ENCODE measurements at places on chromosomes 2 and 18.

DNA sequence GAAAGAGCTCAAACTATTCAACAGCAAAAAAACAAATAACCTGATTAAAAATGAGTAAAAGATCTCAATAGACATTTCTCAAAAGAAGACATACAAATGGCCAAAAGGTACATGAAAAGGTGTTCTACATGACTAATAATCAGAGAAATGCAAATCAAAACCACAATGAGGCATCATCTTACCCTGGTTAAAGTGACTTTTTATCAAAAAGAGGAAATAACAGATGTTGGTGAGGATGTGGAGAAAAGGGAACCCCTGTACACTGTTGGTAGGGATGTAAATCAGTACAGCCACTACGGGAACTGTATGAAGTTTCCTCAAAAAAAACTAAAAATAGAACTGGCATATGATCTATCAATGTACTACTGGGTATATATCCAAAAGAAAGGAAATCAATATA is 39.8 kb upstream of the TMEM163 start:
- DNase-seq = no peak

DNA sequence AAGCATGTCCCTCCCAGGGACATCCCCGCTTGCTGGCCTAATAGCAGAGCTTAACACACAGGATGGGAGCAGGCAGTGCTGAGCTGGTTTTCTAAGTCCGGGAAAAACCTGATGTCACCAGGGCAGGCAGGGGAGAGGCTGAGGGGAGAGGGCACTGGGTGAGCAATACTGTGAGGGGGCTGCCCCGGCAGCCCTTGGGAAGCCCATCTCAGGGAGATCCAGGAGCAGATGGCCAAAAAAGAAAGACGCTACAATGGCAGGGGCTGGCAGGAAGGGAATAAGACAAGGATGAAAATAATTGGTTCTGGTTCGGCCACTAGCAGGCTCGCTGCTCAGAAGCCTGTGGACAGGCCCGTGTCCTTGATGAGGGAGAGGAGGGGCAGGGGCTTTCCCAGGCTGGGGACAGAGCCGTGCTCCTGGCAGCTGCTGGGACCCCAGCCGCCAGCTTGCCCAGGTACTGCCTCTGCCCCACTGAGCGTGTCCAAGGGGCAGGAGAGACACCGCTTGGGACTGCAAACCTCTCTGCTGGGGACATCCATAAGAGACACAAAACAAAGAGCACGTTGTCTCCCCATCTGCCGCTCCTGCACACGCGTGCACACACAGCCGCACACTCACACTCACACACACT is 30.2 kb downstream of the SMAD7 start:
- DNase-seq = no peak

- DNase-seq = no peak
Observed at GRCh38 chr2:199462347-199462955, 4.7 kb upstream of the SATB2 start.

- DNase-seq = no peak
Observed at GRCh38 chr2:225025917-225026571, 16.2 kb downstream of the DOCK10 start.

- DNase-seq = no peak
Observed at GRCh38 chr2:195490319-195490718, 166.7 kb upstream of the SLC39A10 start.

DNA sequence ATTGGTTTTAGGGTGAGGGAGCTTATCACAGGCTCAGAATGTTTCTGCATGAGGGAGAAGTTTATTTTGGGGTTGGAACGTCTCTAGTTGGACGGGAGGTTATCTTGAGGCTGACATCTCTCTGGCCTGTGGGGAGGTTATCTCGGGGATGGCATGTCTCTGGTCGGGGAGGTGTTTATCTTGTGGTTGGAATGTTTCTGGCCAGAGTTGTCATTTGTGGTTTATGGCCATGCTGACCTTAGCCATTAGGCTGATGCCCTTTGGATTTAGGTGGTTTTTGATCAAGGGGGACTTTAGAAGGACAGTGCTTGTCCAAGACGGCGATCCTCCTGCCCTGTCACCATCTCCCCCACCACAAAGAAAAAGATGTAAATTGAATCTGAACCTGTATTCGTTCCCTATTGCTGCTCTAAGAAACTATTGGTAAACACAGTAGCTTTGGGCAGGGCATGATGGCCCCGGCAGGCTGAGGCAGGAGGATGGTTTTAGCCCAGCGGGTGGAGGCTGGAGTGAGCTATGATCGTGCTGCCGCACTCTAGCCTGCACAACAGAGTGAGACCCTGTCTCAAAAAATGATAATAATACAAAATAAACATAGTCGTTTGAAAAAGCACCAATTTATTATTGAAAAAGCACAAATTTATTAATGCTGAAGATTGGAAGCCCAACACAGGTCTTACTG is 17.8 kb upstream of the MPPE1 start:
- DNase-seq = no peak

- DNase-seq = no peak
Observed at GRCh38 chr18:72283148-72283925, 260.8 kb downstream of the CBLN2 start.

DNA sequence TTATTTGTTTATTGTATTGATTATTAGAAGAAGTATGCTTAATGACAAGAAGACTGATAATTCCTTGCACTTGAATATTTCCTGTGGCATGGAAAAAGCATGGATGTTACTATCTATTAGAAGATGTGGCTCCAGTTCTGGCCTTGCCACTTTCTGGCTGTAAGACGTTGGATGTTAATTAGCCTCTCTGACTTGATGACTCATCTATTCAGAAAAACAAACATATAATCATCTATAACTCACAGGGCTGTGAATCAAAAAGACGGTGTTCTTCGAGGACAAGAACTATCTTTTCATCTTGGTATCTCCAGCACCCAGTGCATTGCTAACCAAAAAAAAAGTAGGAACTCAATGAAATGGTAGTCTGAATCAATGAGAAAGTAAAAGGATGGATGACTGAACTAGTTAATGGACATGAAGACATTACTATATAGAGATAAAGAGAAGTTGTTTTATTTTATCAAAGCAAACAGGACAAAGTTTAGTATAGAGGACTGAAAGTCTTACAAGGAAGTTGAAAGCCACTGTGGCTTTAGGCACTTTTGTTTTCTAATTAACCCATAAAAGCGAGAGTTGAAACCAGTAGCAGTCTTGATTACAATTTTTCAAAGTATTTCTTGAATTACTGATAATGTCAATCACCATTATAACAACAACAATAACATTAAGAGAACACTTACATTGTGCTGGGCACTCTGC is 145.3 kb downstream of the RND3 start:
- no peak for DNase-seq

DNA sequence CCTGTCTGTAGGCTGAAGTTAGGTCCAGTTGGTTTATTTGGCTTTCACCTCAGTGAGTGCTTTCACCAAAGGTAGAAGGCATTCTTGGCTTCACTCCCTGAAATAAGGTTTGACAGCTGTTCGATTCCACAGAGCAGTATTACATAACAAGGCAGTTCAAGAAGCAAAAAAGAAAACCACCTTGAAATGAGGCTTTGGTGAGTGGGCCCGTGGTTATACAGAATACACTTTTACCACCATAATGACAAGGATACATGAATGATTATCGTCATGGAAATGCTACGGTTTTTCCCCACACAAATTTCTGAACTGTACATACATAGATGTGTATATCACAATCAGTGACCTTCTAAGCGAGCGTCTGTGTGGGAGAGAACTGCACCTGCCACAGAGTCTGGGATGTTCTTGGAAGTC is 80.0 kb upstream of the CHRNA1 start:
- no peak for DNase-seq

- DNase-seq = no peak
Observed at GRCh38 chr2:134685967-134686366, 32.8 kb downstream of the TMEM163 start.

- no peak for DNase-seq
Observed at GRCh38 chr18:49022311-49023161, 71.8 kb upstream of the SMAD7 start.

GRCh38 chr18:61464551-61465142 is 131.4 kb downstream of the CDH20 start:
- DNase-seq = no peak

- no peak for DNase-seq
Observed at GRCh38 chr18:45571714-45572113, 43.6 kb upstream of the SLC14A2 start.

- DNase-seq = no peak
Observed at GRCh38 chr2:226995625-226996041, 159.8 kb downstream of the RHBDD1 start.

DNA sequence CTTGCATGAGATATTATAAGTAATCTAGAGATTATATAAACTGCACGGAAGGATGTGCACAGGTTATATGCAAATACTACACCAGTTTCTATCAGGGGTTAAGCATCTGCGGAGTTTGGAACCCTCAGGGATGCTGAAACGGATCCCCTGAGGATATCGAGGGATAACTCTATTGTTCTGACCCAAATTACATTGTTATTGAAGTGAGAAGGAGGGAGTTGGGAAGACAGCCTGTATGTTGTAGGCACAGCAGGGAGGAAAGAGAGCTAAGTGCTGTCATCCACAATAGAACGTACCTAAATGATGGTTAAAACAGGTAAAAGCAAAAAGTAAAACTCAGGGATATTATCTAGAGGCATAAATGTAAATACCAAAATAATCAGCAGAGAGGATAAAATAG is 44.6 kb upstream of the SMAD2 start:
- no peak for DNase-seq

- no peak for DNase-seq
Observed at GRCh38 chr18:39872651-39873050, 2082.4 kb upstream of the PIK3C3 start.

- no peak for DNase-seq
Observed at GRCh38 chr18:35076135-35076924, 35.1 kb downstream of the MAPRE2 start.

GRCh38 chr2:42900289-42900891 is 108.0 kb upstream of the HAAO start:
- no peak for DNase-seq

DNA sequence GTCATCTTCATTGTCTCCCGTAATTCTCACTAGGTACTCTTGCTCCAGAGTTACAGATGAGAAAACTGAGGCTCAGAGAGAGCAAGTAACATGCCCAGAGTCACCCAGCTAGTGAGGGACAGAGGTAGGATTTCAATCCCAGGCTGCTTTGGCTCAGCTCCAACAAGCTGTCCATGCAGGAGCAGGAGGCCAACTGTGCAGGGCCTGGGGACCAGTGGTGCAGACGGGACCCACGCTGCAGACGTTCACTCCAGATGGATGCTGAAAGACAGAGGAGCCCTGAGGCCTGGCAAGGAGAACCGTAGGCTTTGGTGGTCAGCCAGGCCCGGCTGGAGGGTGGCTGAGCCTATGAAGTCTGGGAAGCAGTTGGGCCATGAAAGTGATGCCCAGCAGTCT is 102.6 kb downstream of the MCFD2 start:
- DNase-seq = no peak

DNA sequence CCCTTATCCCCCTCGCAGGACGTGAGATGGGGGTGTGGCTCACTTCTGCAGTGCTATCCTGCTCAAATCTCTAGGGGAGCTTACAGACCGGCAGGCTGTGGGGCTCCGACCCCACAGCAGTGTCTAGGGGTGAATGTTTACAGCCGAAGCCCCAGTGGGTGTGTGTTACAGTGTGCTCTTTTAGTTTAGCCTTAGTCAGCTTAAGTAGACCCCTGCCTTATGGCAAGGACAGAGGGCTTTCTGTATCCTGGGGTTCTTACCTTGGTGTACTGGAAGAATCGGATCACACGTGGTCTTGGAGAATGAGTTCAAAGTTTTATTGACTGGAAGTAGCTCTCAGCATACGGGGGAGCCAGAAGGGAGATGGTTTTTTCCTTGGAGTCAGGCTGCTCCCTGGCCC is 348.2 kb upstream of the GYPC start:
- no peak for DNase-seq

DNA sequence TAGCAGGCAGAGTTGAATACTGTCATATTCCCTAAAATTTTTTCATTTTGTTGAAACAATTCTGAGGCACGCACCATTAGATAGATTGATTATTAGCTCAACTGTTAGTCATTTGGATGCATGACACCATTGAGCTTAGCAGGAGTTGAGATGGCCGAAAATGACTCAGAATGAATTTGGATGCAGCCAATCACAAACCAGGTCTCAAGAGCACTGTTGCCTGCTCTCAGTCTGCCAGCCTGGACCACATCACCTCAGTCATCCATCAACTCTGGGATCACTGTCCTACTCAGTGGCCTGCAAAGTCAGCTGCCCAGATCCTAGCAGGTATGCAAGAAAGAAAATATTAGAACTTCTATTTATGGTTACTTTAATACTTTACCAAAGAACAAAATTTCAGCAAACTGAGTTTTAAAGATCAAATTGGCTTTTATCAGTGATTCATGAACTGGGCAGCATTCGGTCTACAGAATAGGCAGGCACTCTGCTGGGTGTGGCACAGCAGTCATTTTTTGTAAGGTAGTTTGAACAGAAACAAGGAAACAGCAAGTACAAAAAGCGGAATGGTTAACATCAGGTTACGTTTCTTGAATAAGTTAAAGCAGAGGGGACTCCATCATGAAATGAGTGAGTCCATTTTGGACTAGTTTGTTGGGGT is 152.7 kb upstream of the ARHGAP28 start:
- no peak for DNase-seq

GRCh38 chr2:60079562-60079961 is 473.9 kb downstream of the BCL11A start:
- DNase-seq = no peak

GRCh38 chr2:375270-375955 is 87.5 kb upstream of the ALKAL2 start:
- no peak for DNase-seq

DNA sequence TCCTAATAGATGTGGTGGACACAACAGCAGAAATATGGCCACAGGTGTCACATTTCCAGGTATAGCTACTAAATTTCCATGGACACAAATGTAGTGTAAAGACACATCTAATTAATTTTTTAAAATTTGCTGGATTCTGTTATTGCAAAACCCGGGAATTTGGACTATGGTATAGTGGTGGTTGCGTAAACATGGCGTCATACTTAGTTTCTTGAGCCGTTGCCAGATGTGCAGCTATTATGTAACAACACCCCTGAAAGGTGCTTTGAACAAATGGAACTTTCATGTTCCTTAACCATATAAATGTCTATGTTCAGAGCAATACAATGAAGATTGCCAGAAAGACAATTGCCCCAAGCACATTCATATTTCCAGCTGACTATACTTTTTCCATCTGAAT is 85.9 kb downstream of the HRH4 start:
- DNase-seq = no peak

DNA sequence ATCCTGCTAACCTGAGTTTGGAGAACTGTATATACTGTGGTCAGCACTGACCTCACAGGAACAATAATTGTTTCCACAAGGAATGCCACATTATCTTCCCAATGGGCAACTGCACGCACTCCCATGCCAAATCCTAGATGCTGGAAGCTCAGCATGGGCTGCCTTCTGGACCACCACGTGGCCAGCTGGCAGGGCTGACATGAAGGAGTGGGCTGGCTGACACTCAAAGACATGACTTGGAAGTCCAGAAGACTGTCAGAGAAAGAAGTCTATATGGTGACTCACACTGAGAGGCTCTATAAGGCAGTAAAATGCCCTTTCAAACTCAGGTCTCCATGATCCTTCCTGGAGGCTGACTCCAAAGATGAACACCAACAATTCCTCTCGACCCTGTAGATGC is 98.4 kb upstream of the RNF152 start:
- no peak for DNase-seq

Data from T-helper 17 cell (primary cell).